Activated CD4-positive, alpha-beta T cell treated with anti-CD3 and anti-CD28 coated beads, Interleukin-2, amount 50 U/mL, for 48 hours (primary cell): ENCODE measurements at places on chromosomes 1 and 21.

GRCh38 chr1:66231681-66232463 lies 302.1 kb upstream of the SGIP1 start:
- DNase-seq, result no peak

DNA sequence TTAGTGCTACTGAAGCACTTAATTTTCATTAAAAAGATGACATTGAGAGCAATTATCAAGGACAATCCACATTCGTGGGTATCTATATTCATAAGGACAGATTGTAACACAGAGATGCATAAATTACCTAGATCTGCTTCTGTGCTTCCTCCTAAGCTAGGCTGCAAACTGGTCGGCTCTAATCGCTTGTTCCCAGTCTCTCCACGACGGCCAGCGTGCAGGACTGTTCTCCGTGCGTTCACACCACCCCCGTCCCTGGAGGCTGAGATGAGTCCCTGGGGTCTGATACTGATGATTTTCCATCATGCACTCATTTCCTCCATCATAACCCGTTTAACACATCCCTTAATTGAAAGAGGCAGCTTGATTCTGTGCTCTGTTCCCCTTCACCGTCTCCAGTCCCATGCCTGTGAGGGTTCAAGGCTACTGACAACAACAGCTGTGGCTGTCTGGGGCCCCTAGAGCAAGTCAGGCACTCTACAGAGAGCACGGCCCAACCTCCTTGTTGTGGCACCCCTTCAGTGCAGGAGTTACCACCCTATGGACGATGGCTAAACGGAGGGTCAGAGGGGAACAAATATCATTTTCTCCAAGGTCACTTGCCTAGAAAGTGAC lies 469.6 kb downstream of the NPHP4 start:
- no peak for DNase-seq

GRCh38 chr1:78277253-78277652 lies 213.5 kb upstream of the PTGFR start:
- DNase-seq, result no peak

- DNase-seq, result no peak
These were observed 1.5 kb upstream of the PPP2R5A start for GRCh38 chr1:212283741-212284140.

GRCh38 chr1:182624577-182624976 lies 20.4 kb upstream of the RGS16 start:
- DNase-seq, result peak; percentile 33

- no peak for DNase-seq
These were observed 306.8 kb upstream of the FMN2 start for GRCh38 chr1:239784896-239785295.

DNA sequence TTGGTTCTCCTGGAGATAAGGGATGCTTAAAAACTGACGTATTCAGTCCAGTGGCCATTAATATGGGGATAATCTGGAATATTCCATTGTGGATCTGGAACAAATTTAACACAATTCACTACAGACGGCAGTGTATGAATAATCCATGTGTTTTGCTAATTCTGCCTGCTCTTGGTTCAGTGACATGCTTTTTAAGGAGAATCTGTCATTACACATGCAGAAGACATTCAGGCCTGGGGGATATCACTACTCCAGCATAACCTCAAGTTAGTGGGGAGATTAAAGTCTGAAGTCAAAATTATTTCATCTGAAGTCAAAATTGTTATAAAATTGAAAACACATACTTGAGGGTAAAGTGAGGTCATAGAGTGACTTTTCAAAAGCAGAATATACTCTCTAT lies 789.3 kb downstream of the USP25 start:
- DNase-seq, result no peak

DNA sequence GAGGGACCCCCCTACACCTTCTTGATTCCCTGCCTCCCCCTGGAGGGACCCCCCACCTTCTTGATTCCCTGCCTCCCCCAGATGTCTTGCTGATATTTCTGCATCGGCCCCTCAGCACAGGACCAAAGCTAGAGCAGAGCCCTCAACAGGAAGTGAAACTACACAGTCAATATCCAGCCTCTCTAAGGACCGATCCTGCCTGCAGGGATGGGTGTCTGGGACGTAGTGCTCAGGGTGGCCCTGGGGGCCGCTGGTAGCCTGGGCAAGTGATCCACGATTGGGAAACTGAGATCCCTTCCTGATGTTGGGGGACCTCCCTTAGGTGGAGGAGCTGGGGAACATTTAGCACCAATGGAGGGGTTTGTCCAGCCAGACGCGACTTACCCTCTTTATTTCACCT lies 3.9 kb upstream of the LEFTY2 start:
- DNase-seq, result no peak

GRCh38 chr1:1069056-1069710 lies 4.9 kb downstream of the RNF223 start:
- DNase-seq, result peak; percentile 89

GRCh38 chr21:15277466-15277865 lies 212.7 kb upstream of the NRIP1 start:
- DNase-seq, result no peak

- no peak for DNase-seq
These were observed 42.5 kb downstream of the IFI44 start for GRCh38 chr1:78691995-78692747.

- no peak for DNase-seq
These were observed 37.7 kb downstream of the RRP1 start for GRCh38 chr21:43827015-43827611.

DNA sequence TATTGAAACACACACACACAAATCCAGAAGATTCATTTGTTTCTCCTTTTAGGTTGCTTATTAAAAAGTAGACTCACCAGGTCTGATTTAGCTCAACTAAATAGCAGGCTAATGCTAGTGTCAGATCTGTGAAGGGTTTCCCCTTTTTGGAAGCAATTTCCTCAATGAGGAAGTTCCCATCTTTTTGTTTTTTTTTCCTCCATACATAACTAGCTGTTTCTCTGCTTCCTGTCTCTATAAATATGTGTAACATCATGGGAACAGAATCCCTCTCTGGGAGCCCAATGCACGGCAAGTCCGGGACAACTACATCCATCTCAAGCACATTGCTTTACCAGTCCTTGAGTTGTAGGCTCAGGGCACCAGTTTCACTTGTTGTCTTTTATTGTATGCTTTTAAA lies 1421.1 kb downstream of the PLA2G4A start:
- no peak for DNase-seq

- DNase-seq, result no peak
These were observed 51.1 kb upstream of the B3GALT2 start for GRCh38 chr1:193237381-193237978.

DNA sequence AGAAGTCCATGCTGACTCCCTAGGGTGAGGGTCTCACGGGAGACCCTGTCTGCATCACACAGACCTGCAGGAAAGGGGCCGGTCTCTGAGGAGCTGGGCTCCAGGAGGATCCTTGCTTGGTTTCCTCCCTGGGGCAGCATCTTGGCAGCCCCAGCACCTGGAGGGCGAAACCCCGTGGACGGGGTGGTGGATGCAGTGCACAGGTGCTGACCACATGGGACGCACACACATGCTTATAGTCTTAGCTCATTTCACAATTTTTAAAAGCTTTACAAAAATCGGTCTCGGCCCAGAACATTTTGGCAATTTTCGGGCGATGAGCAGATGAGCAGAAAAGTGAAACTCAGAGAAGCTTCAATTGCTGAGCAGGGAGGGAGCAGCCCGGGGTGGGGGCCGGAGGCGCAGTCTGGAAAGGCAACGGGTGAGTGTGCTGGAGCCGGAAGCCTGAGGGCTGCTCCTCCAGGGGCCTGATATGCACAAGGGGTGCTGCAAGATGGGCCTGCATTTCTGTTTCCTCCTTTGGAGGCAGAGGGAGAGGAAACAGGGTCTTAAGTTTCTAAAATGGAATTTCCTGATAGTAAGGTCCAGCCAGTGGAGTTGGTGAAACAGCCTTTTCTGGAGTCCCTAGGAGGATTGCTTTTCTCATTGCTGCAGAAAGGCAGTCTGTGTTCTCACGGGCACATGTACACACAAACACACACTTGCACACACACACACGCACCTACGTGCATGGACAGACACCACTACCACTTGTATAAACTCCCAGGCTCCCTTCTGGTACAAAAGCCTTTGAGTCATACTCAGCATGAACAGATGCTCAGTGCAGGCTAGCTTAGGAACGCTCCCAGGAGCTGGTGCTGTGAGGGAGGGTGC lies 60.6 kb downstream of the SCCPDH start:
- no peak for DNase-seq

DNA sequence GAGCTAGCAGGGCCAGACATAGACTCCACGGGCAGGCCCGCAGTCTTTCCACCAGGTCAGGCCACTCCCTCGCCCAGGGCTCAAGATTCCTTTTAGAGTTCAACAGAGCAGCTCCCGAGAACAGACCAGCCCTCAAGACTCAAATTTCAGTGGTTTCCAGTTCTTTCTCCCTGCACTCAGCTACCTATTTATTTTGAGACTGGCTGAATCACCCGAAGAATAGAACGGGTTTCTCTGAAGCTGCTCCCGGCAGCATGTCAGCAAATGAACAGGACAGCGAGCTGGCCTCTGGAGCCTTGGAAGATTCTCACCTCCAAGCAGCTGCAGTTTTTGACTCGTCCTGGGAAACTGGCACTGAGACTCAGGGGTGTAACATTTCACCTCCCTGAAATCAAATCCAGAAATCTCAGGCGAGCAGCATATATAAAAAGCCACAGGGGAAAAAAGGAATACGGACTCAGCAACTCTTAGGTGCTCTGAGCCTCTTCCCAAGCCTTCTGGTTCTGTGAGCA lies 177.9 kb downstream of the CLIC6 start:
- no peak for DNase-seq

- peak; percentile 41 for DNase-seq
These were observed 408 bp downstream of the LMO4 start for GRCh38 chr1:87329051-87329525.

GRCh38 chr1:44260792-44261170 lies 47.5 kb downstream of the DMAP1 start:
- DNase-seq, result no peak

- DNase-seq, result no peak
These were observed 17.9 kb upstream of the OR2B11 start for GRCh38 chr1:247475793-247476192.

DNA sequence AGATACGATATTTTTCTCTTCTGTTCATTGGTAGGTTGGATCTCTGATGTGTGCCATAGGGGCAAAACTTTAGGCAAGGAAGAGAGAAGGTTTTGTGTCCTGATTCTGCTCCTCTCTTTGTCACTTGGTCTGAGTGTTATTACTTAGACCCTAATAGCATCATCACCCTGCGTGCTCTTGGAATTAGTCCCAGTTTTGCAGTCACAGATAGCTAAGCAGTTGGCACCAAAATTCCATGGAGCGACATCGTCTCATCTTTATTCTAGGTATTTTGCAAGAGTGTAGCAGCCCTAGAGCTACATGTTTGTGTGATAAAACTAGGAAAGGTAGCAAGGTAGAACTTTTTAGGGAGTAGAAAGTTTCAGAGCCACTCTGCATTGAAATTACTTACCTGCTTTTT lies 23.8 kb downstream of the PIP5K1A start:
- DNase-seq, result no peak

GRCh38 chr1:182885591-182885990 lies 46.4 kb downstream of the DHX9 start:
- no peak for DNase-seq

- peak; percentile 80 for DNase-seq
These were observed 29.0 kb downstream of the DUSP10 start for GRCh38 chr1:221712776-221713431.

- DNase-seq, result no peak
These were observed 78.4 kb upstream of the DIRAS3 start for GRCh38 chr1:68128820-68129219.

DNA sequence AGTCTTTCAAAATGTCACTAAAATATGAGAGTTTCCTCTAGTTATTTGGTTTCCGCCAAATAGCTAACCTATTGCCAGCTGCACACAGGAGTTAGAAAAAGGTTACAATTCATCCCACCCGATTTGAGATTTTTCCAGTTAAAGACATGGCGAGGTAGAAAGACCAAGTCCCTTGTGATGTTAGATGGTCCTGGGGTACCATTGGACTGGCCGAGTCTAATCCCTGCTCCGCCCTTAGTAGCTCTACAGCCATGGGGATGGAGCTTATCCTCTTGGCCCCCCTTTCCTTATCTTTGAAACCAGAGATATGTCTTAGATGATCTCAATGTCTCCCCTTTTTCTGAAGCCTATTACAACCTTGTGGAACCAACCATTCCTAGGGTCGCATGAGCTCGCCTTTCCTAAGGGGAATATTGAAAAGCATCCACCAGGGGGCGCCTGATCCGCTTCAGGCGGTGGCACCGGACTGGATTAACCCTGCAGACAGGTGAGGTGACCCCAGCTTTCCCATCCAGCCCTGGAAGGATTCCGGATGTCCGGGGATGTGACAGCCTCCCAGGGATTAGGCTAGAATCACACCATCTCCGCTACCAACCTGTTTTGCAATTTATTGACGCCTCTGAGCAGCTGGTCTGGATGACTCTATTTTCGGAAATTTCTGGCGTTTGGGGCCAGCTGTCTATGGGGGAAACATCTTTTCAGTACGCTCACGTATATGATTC lies 68.3 kb upstream of the SIM2 start:
- DNase-seq, result peak; percentile 79

DNA sequence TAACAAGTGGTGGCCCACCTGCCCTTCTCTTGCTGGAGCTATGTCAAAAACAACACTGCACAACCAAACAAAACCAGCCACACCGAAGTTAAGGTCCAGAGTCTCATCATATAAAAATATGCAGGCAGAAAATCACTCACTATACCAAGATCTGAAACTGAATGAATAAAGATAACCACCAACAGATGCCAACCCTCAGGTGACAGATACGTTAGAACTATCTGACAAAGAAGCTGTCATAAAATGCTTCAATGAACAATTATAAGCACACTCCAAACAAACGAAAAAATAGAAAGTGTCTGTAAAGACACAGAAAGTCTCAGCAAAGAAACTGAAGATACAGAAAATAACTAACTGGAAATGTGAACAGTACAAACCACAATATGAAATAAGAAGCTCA lies 14.0 kb downstream of the ZNF496 start:
- no peak for DNase-seq

DNA sequence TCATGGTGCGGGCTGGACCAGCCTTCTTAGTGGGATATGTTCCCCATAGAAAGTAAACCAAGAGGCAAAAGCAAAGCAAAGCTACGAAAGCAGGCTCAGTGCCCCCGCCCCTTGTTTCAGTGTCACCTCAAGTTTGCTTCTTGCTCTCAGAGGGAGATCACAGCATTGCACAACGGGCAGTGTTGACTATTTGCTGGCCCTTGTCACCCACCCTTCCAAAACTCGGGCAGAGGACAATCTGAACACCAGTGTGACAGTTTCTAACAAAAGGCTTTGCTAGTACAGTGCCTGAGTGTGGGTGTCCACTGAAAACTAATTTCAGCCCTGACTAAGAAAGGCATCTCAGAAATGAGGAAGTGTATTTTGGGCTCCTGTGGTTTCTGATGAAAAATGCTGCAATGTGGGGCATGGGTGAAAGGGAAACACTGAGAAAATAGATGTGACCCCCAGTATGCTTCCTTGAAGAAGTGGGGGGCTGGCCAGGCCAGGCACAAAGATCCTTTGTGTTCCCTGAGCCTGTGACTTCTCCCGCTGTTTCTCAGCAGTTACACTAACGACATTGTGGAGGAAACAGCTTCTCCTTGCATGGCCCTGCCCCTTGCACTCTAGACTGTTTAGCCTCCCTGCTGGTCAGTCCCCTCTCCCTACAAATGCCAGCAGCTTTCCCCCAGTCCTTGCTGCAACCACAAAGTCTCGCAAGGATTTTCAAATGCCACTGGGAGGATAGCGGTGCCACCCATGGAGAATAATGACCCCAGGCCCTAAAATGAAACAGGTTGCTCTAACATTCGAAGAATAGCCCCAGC lies 33.3 kb upstream of the KCNE1 start:
- DNase-seq, result no peak
